ENCODE measurements at places on chromosomes 1 and 21.

DNA sequence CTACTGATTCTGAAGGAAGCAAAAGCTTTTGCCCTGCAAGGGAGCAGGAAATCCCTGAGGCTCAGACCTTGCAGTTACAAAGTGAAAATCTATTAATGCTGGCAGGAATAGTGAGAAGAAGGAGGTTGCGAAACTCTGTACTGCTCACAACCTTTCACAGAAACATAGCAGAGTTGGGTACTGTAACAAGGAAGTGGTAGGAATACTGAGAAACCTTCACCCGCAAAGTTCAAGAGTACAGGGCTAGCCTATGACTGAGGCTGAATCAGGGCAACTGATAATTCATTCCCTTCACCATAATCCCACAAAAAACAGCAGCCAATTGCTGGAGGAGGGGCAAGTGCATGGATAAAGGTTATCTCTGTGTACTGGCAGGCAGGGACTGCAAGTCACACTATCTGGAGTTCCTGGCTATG is 23.9 kb upstream of the KCTD3 start:
- no peak for DNase-seq

DNA sequence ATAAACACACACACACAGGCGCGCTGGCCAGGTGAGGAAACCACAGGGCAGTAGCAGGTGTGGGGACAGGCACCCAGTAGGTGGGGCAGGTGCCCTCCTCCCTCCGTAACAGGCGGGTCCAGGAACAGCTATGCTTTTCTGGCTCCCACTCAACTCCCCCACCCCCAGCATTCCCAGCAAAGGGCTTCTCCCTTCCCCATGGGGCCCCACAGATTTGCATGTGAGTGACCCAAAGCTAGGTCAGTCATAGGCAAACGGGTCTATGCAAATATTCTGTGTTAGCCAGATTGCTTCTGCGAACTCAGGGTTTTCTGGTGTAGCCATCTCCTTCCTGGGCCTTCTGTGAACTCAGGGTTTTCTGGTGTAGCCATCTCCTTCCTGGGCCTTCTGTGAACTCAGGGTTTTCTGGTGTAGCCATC is 114.2 kb downstream of the SIK1 start:
- DNase-seq = no peak

DNA sequence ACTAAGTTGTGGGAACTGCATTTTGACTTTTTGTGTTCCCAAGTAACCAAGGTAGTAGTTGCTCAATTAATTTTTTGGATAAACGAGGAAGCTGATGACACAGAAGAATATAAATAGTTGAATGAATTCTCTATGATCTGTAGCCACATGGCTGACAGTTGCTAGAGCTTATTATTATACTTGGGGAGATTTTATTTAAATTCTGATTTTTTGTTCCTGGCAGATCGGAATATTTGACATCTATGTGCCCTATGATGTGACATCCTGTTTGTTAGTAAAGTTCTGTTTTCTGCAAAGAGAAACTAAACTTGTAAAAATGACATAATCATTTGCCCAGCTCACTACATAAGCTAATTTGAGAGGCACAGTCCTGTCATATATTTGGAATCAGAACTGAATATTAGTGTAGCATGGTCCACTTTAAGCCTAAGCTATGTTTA is 9.7 kb upstream of the LYST start:
- DNase-seq = no peak

- no peak for DNase-seq
Measured at GRCh38 chr1:20349561-20349960, 58.9 kb downstream of the VWA5B1 start.

DNA sequence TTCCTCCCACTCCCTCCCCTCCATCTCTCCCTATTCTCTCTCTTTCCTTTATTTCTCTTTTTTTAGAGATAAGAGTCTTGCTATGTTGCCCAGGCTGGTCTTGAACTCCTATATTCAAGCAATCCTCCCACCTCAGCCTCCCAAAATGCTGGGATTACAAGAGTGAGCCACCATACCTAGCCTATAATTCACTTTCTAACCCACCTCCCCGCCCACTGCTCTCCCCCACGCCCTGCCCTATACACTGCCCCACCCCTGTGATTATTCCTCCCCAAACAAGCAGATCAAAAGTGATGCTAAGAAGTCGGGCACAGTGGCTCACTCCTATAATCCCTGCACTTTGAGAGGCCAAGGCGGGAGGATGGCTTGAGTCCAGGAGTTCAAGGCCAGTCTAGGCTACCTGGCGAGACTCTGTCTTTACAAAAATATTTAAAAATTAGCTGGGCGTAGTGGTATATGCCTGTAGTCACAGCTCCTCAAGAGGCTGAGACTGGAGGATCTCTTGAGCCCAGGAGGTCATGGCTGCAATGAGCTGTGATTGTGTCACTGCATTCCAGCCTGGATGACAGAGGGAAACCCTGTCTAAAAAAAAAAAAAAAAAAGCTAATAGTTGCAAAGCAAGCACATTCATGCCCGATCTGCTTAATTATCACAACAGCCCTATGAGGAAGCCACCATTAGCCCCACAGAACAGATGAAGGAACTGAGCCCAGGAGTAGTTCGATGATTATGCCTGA is 12.8 kb upstream of the E2F2 start:
- DNase-seq = no peak

DNA sequence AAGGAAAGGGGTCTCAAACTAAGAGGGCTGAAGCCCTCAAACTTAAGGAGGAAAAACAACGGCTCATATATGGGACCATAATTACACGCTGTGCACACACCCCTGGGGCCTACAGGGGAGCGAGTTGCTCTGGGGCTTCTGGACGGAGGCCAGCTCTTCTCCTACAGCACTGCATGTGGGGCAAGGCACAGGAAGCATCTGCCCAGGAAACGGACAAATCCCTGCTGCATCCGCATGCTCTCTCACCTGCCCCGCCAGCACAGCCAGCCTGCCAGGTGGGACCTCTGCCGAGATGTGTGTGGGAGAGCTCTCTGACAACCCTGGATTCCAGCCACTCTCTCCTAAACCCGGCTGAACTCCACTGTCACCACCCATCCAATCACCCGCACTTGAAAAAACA is 54.1 kb downstream of the MRPL37 start:
- DNase-seq = no peak

- no peak for DNase-seq
Measured at GRCh38 chr1:175649416-175649815, 94.0 kb downstream of the TNR start.

DNA sequence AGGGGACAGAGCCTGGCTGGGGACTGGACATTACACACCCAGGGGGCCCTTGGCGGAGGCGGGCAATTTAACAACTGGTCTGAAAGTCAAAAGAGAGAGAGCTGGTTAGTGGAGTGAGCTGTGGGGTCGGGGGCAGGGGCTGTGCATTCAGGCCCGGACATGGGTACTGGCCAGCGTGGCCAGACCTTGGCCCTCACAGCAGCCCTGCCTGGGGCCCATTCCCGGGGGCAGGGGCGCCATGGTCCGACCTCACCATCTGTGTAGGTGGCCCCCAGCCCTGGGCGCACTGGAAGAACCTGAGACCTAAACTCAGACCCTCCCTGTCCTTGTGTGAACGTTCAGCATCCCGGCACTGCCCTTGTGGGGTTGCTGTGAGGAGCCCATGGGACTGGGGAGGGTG is 5.0 kb downstream of the CLDN19 start:
- no peak for DNase-seq

DNA sequence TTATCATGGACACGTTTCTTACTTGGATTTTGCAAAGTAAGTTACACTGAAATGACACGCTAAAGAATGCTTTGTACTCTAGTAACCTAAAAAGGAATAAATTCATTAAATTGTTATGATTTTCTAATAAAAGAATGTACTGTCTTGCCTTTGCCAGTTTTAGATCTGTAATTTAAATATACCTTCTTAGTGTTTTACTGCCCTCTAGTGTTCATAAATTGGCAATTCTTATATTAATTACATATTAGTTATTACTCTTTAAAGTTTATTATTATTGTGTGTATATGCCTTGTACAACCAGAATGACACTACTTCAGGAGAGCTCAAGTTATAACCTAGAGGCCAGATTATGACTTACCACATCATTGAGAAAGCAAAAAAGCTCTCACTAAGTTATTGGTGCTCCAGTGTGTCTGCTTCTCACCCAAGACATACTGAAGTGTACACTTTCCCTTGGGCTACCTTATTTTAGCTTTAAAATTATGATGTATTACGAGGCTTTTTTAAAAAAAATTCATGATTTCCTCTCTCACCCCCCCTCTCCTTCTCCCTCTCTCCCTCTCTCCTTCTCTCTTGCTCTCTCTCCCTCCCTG is 169.9 kb downstream of the HS2ST1 start:
- DNase-seq = no peak

GRCh38 chr1:31010086-31010989 is 55.2 kb downstream of the PUM1 start:
- DNase-seq = no peak

GRCh38 chr1:117014209-117014608 is 12.6 kb downstream of the CD101 start:
- no peak for DNase-seq

DNA sequence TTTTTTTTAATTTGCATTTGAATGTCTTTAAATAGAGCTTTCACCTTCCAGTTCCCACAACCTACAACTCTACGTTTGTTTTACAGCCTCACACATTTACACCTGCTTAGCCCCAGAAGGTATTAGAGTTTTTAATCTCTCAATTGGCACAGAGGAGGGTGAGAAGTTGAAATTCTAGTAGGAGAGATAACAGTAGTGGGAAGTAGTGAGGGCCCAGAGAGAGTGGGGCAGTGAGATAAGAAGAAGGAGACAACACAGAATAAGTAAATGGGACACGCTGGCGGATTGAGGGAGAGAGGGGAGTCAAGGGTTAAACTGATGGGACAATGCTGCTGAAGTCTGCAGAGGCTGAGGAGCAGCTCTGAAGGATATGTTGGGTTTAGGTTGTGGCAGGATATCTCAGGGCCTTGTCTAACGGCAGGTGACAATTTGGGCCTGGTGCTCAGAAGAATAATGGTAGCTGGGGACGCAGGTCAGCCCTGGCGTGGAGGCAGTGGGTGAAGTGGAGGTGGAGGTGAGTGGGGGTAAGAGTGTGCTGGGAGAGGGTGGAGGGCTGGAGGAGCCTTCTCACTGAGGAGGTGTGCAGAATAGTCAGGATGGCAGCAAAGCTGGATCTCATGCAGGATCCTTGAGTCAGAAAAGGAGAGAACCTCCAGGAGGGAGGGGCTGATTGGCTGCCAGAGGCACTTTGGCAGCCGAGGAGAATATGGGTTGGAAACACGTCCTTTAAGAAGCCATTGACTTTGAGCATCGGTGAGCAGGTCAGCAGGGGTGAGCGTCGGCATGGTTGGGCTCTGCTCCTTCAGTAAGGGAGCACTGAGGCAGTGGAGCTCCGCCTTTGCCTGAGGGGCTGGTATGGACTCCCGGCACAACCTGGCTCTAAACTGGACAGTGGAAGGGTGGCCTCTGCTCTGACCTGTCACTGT is 72.9 kb downstream of the SYT6 start:
- no peak for DNase-seq

- no peak for DNase-seq
Measured at GRCh38 chr1:50139339-50140181, 30.8 kb downstream of the ELAVL4 start.

DNA sequence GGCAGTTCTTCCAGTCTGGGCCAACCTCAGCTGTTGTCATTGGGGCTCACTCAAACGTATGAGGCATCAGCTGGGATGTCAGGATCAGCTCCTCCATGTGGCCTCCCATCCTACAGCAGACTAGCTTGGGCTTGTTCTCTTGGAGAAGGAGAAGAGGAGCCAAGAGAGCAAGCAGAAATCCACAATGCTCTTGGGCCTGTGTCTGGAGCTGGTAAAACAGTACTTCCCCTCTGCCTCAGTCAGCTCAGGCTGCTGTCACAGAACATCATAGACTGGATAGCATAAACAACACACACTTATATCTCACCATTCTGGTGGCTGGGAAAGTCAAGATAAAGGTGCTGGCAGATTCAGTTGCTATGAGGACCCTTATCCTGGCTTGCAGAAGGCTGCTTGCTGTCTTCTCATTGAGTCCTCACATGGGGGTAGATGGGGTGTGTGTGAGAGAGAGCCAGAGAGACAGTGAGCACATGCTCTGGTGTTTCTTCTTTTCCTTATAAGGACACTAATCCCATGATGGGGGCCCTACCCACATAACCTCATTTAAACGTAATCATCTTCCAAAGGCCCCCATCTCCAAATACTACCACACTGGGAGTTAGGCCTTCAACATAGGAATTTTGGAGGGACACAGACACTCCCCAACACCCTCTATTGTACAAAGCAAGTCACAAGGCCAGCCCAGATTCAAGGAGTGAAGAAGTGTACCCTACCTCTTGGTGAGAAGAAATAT is 16.3 kb upstream of the DNAJC6 start:
- no peak for DNase-seq

GRCh38 chr1:223453902-223454301 is 60.7 kb downstream of the CCDC185 start:
- DNase-seq = no peak

GRCh38 chr1:160747717-160748116 is 8.7 kb downstream of the SLAMF7 start:
- DNase-seq = no peak

DNA sequence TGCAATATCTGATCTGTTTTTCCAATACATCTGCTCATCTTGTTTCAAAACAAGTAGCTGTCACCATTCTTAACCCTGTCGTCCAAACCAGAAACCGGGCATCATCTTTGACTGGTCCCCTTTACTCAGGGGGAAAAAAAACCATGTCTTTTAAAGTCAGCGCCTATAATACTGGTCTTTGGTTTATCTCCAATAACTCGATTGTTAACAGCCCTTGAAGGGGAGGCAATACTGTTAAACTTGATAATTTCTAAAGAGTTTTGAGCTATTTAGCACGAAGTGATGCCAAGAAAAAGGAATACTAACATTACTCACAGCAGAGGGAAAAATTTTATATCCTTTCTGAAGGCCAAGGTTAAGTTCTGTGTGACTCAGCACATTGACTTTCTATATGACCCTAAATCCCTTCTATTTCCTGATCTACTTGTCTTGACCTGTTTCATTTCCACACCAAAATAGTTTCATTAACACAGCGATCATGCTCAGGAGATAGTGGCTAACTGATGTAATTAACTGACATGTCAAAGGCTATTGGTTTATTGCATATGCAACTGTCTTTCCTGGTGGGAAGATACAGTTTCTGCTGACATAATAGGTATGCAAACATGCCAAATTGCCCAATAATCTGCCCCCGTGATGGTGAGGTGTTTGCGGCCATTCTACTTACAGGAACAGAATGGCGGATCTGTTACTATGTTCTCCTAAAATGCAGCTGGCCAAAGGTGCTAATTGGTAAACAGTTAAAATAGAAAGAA is 59.1 kb downstream of the NFIA start:
- DNase-seq = no peak

- no peak for DNase-seq
Measured at GRCh38 chr1:220516014-220516721, 11.8 kb upstream of the MARK1 start.

All from activated CD8-positive, alpha-beta memory T cell treated with anti-CD3 and anti-CD28 coated beads for 1 hour (primary cell).